Activated T-helper 1 cell treated with anti-CD3 and anti-CD28 coated beads, Interleukin-2, amount 50 U/mL, for 16 hours (primary cell): ENCODE measurements at places on chromosomes 12 and 14.

DNA sequence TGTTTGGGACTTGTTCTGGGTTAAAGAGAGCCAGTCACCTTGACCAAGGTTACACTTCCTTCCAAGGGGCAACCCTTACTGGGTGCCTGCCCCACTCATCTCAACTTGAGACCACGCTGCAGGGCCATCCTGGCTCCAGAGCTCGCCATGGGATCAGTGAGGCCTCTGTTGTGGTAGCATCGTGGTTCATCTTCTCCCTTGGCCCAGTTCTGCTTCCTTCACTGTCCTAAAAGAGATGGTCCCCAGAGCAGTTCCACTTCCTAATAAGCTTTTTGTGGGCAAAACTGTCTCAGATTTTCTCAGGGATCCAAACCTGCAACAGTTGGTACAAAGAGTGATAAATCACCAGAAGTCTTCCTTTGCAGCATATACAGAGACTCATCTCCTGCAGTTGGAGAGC, 165.9 kb upstream of the TMEM260 start:
- no peak for DNase-seq

DNA sequence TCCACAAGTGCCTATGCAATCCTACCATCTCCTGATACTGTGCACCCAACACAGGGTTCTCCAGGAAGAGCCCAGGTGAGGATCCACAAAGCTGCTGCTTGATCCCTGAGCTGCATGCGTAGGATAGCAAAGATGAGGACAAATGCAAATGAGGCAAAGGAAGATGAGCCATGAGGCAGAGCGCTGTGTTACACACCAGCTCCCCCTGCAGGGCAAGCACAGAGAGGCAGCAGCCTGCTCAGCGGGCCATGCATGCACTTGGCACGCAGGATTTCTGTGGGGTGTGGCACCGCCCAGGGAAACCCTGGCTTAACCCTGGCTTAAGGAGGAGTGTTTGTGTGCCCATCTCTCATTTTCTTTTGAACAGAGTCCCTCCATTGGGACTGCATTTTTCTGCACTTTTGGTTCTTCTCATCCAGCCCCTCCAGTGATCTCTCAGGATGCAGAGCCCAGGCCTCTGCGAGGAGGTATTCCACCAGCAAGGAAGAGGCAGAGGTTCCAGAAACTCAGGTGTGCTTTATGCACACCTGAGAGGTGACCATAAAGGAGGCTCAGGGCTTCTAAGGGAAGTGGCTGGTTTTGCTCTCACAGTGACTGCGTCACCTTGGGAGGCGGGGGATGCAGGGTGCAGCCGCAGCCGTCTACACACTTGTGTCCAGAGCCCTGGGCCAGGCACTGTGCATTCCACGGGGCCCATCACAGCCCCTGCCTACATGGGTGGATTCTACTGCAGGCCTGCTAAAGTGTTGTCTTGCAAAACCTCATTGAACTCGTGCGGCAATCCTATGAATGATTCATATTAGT, 973.3 kb upstream of the TMEM132C start:
- peak; percentile 6 for DNase-seq

DNA sequence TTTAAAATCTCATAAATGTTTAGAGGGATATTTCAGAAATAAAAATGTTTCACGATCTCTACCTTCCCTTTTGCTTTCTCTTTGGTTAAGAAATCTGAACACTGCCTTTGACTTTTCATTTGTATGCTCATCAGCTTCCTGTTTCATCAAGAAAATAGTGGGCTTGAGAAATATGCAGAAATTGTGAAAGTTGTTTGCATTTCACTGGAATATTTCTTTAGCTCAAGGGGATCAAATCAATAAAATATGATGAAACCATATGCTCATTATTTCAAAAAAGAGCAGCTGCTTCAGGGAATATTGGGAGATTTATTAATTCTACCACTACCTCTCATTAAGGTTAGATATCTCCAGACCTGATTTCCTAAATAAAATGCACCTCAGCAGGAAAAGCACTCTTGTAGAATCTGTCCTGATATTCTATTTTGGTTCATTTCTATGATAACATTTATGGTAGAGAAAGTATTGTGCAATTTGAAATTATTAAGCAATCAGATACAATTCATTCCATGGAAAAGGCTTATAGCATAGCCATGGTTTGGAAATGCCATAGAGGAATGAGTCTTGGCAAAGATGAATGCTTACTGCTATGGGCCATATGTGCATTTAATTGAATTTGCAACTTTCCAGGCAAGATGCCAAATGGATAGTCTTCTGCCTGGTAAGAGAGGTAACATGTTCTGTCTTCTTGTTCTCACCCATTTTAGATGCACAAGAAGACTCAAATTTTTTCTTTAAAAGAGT, 212.6 kb upstream of the SLC16A7 start:
- no peak for DNase-seq

- no peak for DNase-seq
Observed at GRCh38 chr14:80958226-80958625, 2.8 kb downstream of the TSHR start.

DNA sequence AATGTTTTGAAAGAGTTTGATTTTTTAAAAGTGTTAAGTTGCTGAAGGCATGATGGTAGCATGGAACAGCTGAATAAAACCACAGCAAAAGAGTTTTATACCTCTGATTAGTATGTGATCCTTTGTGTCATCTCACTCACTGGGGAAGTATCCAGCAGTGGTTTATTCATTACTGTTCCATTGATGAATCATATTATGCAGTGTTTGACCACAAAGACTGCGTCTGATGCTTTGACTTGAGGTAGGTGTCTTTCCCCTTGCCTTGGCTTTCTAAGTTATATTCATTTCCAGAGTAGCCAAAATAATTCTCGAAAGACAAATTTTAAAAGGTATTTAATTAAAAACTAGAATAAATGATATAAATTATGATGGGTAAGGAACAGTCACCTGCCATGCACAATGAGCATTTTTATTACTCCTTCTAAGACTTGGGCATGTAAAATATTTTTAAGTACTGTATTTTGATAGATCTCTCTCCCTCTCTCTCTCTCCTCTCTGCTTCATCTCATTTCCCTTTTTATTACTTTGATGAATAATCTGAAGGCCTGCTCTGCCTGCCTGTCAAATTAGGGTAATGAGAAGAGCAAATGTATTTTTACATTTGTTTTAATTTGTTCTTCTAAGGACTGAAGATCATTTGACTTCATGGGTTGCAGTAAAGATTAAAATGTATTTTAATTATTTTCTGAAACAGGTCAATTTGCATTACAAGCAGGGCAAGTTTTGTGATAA, 164.9 kb downstream of the NAV3 start:
- DNase-seq = no peak

GRCh38 chr14:68449561-68450181, 343.2 kb downstream of the ZFP36L1 start:
- no peak for DNase-seq

DNA sequence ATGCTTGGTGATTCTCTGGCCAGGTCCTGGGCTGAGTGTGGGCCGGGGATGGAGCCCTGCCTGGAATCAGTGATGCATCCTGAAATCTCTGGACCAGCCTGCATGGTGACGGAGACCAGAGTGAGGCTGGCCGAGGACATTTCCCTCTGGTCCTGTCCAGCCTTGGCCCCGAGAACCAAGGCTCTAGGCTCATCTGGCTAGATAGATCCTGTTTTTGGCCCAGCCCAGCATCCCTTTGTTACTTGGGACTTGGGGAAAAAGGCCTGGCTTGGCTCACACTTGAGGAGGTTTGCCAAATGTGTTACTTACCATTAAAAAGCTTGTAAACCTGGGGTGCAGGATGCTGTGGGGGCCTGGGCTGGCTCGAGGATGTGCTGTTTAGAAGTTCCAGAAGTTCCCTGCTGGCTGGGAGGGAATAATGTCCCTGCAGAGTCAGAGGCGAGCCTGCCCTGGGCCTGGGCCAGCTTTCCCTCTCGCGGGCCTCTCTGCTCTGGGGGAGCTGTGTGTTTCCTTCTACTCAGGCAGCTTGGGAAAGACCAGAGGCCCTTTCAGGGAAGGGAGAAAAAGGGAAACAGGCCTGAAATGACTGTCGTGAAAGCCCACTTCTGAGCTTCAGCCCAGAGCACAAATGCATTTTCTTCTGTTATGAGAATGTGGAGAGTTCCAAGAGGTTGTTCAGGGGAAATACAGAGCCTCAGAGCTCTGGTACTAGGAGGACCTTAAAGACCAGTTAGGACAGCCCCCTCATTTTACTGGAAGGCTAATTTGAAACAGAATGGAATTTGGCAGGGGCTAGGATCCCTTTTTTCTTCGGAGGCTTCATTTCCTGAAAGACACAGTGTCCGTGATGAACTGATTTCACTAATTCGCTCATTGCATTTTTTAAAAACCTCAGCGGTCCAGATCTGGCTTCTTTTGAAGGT, 47.2 kb upstream of the CTDSP2 start:
- no peak for DNase-seq

GRCh38 chr12:19303496-19303895, 135.8 kb upstream of the AEBP2 start:
- DNase-seq = no peak

GRCh38 chr12:131599190-131600159, 111.4 kb upstream of the SFSWAP start:
- no peak for DNase-seq

DNA sequence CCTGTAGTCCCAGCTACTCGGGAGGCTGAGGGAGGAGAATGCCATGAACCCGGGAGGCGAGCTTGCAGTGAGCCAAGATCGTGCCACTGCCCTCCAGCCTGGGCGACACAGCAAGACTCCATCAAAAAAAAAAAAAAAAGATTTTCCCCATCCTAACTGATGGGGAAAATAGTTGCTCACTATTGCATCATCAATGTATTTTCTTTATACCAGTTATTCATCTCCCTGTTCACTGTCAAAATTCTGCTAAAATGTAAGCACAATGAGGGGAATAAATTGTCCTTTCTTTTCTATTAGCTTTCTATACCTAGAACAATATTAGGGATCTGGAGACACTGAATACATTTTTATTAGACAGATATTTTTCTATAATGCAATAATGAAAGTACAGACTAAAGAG, 561.3 kb downstream of the CCER1 start:
- DNase-seq = no peak

GRCh38 chr14:22987291-22987690, 4.9 kb upstream of the AJUBA start:
- DNase-seq = no peak

DNA sequence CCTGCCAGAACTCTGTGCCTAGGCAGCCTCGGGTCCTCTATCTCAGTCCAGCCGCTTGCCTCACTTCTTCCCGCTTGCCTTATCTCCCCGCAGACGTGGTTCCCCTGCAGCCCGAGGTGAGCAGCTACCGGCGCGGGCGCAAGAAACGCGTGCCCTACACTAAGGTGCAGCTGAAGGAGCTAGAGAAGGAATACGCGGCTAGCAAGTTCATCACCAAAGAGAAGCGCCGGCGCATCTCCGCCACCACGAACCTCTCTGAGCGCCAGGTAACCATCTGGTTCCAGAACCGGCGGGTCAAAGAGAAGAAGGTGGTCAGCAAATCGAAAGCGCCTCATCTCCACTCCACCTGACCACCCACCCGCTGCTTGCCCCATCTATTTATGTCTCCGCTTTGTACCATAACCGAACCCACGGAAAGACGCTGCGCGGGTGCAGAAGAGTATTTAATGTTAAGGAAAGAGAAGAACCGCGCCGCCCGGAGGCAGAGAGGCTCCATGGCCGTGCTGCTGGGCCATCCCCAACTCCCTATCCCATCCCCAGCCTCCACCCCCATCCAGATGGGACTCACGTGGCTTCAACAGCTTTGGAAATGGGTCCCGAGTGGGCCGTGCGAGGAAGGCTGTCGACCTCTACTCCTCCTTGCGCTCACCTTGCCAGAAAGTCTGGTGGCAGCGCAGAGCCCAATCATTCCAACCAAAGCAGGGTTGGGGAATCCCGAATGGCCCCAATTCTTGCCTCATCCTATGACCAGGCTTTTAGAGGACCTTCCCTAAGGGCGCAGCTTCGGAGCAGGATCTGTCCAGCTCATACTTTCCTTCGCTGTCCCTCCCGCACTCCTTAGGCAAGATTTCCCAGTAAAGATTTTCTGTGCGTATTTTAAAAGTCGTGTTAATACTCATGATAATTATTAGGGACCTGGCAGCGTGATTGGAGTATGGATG, 6.5 kb downstream of the HOXC13 start:
- no peak for DNase-seq

DNA sequence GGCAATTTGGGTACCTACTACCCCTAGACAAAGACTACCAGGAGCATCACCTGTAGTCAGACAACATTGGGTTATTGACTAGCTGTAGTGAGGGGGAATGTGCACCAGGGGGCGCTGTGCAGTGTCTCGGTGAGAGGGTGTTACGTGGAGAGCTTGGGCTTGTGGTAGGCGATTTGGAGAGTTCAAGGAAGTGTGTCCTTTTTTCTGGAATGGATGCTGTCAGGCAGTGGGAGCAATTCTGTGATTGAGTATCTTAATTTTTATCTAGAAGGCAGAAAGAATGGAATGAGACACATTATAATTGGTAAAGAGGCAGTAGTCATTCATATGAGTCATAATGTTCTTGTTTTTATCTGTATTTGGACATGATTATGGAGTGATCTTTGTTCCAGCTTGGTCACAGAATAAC, 187.7 kb downstream of the GALC start:
- peak; percentile 8 for DNase-seq

- no peak for DNase-seq
Observed at GRCh38 chr14:63773504-63773903, 45.6 kb upstream of the SGPP1 start.

DNA sequence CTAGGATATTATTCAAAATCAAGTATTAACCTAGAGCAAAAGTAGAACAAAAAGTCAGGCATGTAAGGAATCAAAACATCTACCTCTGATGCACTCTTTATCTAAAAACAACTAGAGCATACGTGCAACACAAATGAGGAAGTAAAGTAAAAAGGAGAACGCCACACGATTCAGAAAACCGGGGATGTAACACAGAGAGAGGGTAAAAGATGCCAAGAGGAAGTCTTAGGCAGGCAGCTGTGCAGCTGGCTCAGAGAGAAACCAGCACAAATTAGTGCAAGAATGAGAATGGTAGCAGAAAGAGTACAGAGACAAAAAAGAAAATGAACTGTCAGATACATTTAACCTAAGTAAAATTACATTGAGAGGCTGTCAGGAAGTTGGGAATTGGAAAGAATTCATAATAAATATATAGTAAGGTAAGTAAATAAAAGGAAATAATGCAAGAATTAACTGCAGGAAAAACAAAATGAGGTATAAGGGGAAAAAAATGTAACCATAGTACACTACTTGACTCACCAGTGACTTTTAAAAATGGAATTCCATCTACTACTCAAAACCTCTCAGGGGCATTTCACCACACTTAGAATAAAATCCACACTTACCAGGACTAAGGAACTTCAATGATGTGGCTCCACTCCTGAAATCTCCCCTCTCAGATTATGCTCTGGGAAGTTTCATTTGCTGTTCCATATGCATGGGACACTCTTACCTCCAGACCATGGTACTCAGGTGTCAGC, 17.1 kb downstream of the BCAT1 start:
- no peak for DNase-seq

DNA sequence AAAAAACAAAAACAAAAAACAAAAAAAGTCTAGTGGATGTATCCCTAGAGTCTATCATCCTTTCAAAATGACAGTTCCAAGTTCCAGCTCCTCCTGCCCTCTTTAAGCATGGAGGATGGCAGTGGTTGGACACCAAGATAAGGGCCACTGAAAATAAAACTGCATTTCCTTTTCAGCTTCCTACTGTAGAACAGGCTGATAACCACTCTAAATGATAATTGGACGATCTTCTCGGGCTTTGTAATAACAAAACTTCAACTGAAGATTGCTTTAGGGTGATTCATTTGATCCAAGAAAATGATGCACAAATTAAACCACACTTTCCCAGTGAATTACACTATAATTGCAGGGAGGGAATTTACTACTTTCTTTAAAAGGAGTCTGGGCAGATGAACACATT, 42.2 kb upstream of the CRACR2A start:
- no peak for DNase-seq
